ENCODE measurements at places on chromosomes 12 and 14. TPM values are rescaled to one million over a fixed set of nuclear protein-coding genes. Genes with fewer than 3 reads are reported as not detected.

The TMEM121 gene
- total RNA-seq, result 3.7 TPM

The PPP1R36 gene
- 0.25 TPM for total RNA-seq

The SAMD15 gene
- total RNA-seq, result 1.2 TPM

The ACRBP gene
- not detected for total RNA-seq

The RFX4 gene
- not detected for total RNA-seq

The AMDHD1 gene
- total RNA-seq, result not detected

The KRT80 gene
- 3.4 TPM for total RNA-seq

The POC1B gene
- 10.3 TPM for total RNA-seq

The C3AR1 gene
- total RNA-seq, result 0.76 TPM

DNA sequence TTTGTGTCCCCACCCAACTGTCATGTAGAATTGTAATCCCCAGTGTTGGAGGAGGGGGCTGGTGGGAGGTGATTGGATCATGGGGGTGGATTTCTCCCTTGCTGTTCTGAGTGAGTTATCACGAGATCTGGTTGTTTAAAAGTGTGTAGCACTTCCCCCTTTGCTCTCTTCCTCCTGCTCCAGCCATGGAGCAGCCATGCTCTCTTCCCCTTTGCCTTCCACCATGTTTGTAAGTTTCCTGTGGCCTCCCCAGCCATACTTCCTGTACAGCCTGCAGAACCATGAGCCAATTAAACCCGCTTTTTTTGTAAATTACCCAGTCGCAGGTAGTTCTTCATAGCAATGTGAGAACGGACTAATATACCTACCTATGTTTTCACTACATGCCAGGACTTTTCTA, 2.6 kb upstream of the POC1B start:
- DNase-seq, result no peak

GRCh38 chr12:104870797-104871196, 87.3 kb downstream of the SLC41A2 start:
- DNase-seq, result no peak

DNA sequence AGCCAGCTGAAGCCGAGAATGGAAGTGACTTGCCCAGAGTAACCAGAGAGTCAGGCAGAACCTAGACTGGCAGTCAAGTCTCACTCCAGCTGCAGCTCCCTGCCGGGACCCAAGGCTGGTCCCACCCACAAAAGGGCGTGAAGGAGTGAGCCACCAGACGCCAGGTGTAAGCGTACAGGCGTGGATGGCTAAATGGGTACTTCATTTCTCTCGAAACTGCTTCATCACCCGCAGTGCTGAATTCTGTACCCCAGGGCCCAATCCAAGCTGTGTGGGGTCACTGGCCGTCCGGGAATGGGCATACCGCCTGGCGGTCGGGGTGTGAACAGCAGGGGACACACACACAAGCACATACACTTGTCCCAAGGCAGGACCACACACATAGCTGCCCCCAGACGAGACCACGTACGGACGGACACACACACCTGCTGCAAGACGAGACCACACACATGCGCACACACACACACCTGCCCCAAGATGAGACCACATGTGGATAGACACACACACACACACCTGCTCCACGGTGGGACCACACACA, 34.8 kb downstream of the DEGS2 start:
- no peak for DNase-seq

DNA sequence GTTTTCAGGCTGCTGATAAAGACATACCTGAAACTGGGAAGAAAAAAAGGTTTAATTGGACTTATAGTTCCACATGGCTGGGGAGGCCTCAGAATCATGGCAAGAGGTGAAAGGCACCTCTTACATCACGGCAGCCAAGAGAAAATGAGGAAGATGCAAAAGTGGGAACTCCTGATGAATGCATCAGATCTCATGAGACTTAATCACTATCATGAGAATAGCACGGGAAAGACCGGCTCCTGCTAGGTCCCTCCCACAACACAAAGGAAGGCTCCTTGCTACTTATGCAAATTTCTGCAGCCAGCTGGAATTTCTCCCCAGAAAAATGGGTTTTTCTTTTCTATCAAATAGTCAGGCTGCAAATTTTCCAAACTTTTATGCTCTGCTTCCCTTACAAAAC, 174.1 kb upstream of the RMST start:
- DNase-seq, result no peak

DNA sequence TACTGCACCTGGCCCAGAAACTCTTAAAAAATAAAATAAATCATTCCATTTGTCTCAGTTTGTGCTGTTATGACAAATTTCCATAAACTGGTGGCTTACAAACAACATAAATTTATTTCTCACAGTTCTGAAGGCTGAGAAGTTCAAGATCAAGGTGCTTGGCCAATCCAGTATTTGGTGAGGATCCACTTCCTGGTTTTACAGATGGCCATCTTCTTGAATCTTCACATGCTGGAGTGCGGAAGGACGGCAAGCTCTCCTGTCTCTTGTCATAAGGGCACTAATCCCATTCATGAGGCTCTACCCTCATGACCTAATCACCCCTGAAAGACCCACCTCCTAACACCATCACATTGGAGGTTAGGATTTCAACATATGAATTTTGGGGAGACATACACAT, 29.9 kb upstream of the MYBPC1 start:
- no peak for DNase-seq

GRCh38 chr14:61042220-61042619, 61.2 kb downstream of the SLC38A6 start:
- DNase-seq, result no peak

GRCh38 chr14:102693006-102693755, 84.1 kb upstream of the TRAF3 start:
- no peak for DNase-seq

- no peak for DNase-seq
Observed at GRCh38 chr12:113649256-113649830, 177.7 kb upstream of the LHX5 start.

GRCh38 chr14:73680821-73681220, 33.4 kb downstream of the PNMA1 start:
- no peak for DNase-seq

DNA sequence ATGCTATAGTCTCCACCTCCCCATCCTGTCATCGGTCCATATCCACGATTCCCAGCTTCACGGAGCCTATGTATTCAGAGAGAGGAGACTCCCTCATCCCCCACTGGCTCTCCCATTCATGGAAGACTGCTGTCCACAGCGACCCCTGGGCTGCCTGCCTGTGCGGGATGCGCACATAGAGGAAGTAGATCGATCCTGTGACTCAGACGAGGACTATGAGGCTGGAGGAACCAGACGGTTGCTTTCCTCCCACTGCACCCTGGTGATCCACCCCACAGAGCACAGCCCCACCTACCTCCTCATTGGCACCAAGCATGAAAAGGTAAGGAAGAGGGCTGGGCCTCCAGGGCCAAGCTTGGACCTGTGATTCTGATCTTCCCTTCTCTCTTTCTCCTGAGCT, 24.4 kb downstream of the PIGH start:
- no peak for DNase-seq

GRCh38 chr14:64580467-64580866, 30.7 kb downstream of the PPP1R36 start:
- no peak for DNase-seq

- no peak for DNase-seq
Observed at GRCh38 chr12:104588921-104589590, 132.3 kb downstream of the CHST11 start.

DNA sequence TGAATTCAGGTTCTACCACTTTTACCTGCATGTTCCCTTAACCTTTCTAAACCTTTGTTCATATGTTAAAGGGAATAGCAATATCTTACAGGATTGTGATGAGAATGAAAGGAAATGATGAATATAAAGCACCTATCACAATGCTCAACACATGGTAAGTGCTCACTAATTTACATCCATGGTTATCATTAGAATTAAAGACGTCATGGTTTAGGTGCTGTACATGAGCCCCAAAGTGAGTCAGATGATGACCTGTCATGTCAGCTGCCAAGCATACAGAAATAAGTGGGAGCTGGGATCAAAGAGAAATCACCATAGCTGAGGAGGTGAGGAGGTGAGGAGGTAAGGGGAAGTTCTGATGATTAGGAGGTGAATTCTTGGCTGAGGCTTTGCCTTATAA, 135.9 kb upstream of the ATP2B1 start:
- DNase-seq, result no peak

- DNase-seq, result no peak
Observed at GRCh38 chr14:102591372-102591943, 991 bp upstream of the RCOR1 start.

- no peak for DNase-seq
Observed at GRCh38 chr12:127381043-127381668, 885.8 kb upstream of the TMEM132C start.

DNA sequence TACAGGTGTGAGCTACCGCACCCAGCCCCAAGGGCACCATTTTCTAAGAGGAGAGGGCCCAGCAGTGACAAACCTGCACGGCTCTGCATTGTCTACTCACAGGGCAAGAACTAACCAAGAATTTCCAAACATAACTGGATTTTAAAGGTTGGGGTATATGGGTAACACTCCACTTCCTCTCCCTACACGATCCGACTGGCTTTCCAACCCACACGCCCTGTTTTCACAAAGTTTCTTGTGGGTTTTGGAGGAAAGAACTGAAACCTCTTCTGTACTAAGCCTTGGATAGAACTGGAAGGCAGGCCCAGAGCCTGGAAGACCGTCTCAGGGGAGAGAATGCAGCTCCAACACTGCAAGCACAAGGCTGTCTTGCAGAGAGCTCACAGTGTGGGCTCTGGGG, 24.9 kb downstream of the SNRNP35 start:
- DNase-seq, result no peak

- no peak for DNase-seq
Observed at GRCh38 chr12:128864516-128865186, 11.4 kb downstream of the GLT1D1 start.

DNA sequence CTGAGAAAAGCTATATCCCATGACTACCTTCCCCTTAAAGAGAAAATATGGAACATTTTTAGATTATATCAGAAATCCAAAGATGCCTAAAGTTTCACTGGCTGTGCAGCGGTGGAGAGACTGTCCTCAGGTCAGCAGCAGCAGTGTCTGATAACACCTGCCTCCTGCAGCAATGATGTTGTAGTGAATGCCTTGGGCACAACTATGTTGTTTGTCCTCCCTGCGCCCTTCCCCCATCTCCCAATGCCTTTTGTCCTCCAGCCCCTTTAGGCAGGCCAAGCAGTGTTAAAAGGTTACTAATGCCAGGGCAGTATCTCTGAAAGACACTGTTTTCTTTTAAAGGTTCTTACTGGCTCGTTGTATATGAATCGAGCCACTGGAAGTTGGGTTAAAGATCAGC, 13.2 kb downstream of the RTRAF start:
- no peak for DNase-seq

DNA sequence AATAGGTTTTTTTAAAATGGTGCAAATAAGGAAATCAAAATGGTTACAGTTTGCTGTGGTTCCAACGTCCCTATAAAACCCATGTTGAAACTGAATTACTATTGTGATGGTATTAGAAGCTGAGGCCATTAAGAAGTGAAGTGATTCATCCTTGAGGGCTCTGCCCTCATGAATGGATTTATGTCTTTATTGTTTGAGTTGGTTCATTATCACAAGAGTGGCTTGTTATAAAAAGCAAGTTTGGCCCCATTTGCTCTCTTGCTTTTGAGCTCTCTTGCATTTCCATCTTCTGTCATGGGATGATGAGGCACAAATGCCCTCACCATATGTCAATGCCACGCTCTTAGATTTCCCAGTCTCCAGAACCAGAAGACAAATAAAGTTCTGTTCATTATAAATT, 62.3 kb downstream of the PRKD1 start:
- no peak for DNase-seq

DNA sequence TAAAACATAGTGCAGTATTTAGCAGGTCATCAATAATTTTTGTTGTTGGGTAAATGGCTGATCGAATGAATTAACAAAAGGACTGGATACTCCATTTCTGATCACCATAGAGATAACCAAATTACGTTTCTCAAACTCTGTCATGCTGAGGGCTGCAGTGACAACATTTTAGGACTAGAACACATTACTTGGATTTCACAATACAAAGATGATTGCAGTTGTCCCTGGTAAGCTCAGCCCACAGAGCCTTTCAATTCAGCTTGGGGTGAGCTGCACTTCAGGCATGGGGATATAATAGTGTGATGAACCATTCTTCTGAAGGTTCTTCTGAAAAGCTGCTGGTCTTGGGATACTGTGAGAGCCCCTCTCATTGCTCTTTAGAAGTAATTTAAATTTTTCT, 74.3 kb downstream of the FAR2 start:
- no peak for DNase-seq

DNA sequence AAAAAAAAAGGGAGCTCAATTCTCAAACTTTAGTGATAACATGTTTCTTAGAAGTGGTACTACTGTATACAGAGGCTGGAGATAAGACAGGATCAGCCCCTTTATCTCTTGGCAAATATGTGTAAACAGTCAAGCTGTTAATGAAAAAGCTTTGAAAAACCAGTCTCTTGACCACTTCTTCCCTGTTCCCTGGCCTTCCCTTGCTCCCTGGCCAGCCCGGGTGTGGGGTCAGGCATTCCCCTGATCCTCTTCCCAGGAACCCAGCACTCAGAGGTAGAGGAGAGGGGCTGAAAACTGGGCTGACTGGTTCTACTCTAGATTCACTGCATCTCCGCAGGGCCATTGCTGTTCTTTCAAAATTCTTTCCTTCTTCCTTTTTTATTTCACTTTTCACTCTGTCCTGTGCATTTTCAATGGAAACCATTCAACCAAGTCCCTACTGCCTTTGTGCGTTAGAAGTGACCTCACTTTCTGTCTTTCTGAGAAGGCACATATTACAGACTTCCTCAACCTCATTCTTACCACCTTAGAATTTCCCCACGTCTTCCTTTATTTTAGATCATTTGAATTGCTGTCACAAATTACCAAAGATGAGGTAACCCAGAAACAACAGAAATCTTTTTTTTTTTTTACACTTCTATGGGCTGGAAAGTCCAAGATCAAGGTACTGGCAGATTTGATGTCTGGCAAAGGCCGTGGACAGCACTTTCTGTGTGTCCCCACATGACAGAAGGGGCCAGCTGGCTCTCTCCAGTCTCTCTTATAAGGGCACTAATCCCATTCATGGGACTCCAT, 5.7 kb downstream of the GNG2 start:
- no peak for DNase-seq

DNA sequence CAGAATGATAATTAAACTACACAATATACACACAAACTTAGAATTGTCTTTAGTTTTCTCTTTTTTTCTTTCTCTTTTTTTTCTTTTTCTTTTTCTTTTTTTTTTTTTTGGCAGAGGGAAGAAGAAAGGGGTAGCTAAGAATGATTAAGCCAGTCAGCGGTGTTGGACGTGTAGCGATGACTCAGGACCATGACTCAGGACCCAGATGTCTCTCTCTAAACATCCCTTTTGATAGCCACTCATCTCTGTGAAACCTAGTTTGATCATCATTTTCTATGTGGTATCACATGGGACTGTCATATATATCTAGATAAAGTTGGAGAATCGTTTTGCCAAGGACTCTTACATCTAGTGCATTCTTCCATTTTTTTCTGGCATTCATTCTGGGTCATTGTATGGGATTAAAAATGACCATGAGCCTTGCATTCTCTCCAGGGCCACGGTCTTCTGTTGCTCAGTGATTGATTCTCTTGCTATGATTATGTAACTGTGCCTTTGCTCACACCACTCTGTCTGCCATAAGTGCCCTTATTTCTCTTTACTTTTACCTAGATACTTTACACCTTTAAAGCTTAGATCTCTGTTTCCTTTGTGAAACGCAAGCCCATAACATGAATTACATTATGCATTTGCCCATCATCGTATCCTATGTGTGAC, 26.6 kb upstream of the NRXN3 start:
- no peak for DNase-seq

Measured in HFFc6 (cell line).